NB4 (cell line): ENCODE measurements at places on chromosomes 3 and 15.

GRCh38 chr3:142614059-142614626 lies 17.9 kb downstream of the PLS1 start:
- no peak for DNase-seq

- no peak for DNase-seq
Measured at GRCh38 chr15:93940226-93940625, 291.1 kb upstream of the MCTP2 start.

DNA sequence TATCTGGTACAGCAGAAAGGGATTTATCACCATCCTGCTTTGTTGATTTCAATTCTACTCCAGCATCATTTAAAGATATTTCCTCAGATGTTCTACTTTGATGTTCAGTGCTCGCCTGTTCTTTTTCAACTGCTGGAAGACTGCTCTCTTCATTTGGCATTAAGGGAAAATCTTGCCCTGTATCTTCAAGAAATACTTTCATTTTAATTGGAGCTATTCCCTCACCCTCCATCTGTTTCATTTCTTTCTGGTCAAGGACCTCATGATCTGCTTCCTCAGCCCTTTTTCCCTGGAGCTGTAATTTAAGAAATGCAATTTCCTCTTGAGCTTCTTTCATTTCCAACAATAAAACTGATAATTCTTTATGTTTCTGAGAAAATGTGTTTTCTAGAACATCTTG lies 37.8 kb upstream of the HCLS1 start:
- no peak for DNase-seq

- DNase-seq: peak; percentile 3
Measured at GRCh38 chr3:118501152-118501551, 533.5 kb downstream of the IGSF11 start.

- DNase-seq: no peak
Measured at GRCh38 chr3:113954091-113954685, 6.4 kb downstream of the ZDHHC23 start.

DNA sequence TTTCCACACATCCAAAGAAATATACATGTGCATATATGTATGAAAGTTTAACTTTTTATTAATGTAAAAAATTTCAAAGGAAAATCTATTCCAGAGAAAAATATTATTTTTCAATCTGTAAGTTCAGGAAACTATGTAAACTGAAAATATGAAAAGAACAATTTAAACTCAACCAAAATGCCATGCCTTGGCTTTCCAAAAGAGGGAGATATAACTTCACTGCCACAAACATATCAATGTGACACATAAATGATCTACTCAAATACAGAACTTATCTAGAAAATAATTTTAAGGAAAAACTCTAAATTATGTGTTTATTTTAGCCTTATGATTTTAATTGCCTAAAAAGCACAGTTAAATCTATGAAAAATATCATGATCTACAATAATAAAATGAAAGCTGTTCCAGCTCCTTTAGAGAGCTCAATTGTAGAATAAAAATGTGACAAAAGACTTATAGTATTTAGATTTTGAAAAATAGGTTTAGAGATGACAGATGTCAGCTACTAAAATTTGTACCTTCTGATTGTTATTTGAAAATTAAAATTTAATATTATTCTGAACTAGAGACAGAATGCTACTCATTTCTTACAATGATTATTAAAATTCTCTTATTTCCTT lies 94.8 kb downstream of the GBE1 start:
- peak; percentile 27 for DNase-seq

DNA sequence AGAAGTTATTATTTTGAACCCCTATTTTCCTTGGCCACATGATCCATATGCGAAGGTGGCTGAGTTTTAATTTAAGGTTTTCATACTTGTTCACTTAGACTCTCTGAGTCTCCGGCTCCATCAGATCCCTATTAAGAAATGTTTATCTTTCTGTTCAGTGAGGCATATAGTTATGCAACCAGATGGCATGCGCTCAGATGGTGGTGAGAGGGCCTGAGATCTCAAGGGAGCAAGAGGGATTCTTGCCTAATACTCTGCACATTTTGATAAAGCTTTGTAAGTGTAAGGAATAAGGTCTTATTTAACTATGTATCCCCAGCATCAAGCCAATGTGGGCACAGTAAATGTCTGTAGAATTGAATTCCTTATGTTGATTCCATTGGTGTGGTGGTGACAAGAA lies 78.9 kb upstream of the DPH6 start:
- DNase-seq: peak; percentile 33

DNA sequence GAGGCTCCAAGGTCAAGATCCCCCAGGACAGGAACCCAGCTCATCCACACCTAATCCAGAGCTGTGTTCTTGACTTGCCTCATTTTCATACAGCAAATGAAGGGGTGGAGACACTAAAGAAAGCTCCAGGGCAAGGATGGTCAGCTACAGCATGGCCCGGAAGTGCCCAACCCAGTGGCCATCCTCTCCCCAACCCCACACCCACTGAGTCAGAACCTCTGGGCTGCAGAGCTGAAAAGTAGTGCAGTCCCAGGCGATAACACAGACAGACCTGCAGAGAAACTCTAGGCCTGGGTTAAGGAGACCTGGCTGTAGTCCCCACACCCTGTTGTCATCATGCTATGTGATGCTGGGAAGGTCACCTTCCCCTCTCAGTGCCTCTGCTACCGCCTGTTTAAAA lies 85.3 kb downstream of the SEMA5B start:
- no peak for DNase-seq

DNA sequence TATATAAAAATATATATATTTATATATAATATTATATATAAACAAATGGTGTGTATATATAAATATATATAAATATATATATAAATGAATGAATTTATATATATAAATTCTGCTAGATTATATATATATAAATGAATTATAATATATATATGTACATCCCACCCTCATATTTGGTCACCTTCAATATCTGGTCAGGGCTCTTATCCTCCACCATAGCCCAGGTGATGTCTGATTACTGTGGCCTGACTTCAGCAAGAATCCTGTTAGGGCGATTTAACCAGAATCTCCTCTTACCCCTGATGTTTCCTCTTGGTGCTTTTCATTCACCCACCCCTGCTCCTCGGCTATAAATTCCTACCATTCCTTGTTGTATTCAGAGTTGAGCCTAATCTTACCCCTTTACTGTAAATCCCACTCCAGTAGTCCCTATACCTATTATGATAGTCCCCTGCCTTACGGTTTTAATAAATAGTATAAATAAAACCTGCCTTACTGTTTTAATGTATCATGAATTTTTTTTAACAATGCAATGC lies 439.6 kb downstream of the PLOD2 start:
- no peak for DNase-seq

DNA sequence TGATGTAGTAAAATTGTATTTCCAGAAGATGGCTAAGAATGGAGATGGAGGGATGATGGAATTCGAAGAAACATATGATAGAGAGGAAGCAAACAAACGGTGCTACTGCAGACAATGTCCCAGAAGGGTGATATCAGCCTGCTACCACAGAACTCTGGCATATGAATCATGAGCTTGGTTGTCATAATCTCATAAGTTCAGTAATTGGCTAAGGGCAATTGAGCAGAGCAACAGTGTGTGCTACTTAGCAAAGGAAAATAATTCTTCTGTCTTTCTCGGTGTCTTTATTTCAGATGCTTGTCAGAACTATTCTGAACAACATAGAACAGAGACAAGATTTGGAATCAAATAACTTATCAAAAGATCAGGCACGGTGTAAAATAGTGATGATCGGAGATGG lies 407.3 kb downstream of the GBE1 start:
- DNase-seq: no peak

GRCh38 chr15:91077029-91077428 lies 23.0 kb upstream of the SV2B start:
- DNase-seq: no peak

- no peak for DNase-seq
Measured at GRCh38 chr3:116087426-116087825, 357.9 kb downstream of the LSAMP start.

DNA sequence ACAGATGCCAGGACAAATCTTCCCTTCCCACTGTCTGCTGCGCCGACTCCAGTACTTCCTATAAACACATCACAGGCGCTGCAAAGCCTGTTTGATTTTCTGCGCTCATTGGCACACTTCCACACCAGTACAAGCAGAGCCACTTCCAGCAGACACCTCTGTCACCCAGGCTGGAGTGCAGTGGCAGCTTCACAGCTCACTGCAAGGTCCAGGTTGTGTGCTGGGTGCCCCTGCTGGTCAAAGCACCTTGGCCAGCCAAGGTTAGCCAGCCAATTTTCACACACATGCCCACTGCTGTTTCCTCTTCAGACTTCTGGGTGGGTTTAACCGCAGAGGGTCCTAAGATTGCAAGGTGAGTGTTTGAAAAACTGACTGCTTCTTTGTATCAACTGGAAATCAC lies 4.9 kb downstream of the CHDH start:
- no peak for DNase-seq

DNA sequence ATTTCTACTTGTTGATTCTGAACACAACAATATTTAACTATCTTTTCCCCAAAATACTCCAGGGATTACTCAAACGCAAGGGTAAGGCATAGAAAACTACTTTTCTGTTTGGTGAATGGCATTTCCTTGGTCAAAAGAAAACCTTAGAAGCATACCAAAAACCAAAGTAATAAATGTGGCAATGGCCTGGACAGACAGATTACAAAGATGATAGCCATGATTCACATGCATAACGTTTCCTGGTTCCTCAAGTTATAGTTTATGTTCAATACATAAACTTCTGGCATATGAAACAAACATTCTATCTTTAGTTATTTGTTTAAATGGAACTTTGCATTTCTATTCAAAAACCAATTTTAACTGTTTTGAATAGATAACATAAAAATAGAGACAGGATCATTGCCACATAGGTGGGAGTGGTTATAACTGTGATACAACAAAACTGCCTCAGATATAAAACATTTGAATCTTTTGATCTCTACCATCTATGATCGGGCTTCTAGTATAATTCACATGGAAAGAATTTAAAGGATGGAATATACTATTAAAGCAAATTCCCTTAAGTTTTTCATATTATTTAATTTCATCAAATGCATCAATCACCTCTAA lies 32.1 kb downstream of the FOXP1 start:
- peak; percentile 63 for DNase-seq

DNA sequence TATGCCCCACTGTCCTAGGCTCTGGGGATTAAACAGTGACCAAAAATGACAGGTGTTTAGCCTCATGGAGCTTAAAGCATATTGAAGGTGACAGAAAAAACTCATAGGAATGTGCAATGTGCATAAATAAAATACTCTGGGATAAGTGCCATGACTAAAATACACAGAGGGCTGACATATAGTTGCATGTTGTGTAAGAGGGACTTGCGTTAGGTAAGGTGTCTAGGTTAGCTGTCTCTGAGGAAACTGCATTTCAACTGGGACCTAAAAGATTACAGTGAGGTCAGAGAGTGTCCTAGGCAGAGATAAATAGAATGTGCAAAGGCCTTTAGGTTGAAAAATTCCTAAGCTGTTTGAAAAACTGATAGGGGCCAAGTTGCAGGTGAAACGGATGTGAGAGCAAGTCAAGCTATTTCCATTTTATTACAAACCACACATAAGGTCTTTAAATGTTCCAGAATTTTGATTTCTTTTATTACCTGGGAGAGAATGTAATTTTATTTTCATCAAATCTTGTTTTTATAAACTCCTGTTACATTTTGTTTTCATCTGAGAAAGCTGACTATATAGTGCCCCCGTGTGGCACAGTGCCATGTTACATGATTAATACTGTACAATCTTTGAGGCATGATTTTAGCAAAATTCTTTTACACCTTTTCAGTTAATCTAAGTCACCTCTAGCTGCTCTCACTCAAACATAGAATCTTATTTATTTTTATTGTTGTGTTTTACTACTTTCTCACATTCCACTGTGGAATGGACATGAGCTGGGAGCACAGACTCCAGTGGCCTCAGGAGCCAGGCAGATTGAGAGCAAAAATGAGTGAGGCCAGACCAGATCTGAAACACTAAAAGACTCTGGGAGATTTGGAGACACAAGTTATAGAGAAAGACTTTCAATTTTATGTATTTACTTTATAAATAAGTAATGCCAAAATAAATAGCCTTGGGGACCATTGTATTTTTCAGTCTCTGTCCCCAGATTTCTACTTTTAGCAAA lies 259.6 kb upstream of the ZNF717 start:
- peak; percentile 38 for DNase-seq

DNA sequence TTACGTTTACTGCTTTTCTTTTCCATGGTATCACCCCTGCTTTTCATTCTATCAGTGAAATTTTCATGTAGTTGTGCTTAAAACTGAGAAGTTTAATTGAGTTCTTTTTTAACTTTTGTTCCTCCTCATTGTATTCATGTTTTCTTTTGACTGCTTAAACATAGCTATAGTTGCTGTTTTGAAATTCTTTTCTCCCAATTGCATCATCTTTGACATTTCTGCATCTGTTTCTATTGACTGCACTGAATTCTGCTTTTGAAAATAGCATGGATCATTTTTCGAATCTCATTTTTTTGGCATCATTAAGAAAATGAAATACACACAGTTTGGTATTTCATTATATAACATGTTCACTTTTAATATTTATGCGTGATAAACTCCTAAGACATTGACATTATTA lies 694.9 kb downstream of the MECOM start:
- DNase-seq: no peak

DNA sequence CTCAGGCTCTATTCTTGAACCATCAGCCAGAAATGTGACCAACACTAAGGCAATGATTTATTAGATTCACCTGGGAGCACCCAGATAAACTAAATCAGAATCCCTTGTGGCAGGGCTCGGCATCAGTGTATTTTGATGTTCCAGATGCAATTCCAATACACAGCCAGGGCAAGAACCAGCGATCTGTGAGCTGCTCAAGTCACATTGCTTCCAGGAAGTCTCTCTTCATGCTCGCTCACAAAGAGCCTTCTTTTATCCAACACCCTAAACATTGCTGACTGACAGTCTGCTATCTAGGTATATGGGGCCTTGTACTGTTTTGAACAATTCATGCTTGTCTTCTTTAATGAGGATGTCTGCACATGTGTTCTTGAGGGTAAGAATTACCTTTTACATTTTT lies 40.9 kb upstream of the GOLGA8J start:
- DNase-seq: no peak

GRCh38 chr3:182973047-182973446 lies 7.3 kb downstream of the DCUN1D1 start:
- no peak for DNase-seq

GRCh38 chr3:43181202-43181821 lies 75.4 kb upstream of the POMGNT2 start:
- DNase-seq: no peak

GRCh38 chr3:175590745-175591144 lies 731.6 kb downstream of the NAALADL2 start:
- DNase-seq: no peak

- DNase-seq: peak; percentile 12
Measured at GRCh38 chr15:97893967-97894366, 66.5 kb upstream of the ARRDC4 start.
